ENCODE measurements at places on chromosomes 2 and 18.

- DNase-seq: peak; percentile 36
These were observed 238.6 kb downstream of the TWIST2 start for GRCh38 chr2:239086325-239087020.

DNA sequence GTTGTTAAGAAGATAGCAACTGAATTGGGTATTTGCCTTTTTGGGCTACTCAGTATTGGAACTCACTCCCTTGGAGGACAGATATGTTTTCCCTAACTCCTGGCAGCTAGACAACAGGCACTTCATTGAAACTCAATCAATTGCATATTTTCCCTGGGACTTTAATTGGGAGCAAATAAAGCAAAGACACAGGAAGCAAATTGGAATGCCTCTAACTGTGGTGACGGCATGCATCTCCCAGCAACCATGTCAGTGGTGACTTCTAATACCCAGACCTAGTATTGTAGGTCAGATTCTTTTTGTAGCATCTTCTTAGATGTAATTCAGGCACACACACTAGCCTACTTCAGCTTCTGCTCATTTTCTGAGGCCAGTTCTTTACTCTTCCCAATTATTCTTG is 164.2 kb upstream of the SETBP1 start:
- DNase-seq: no peak

DNA sequence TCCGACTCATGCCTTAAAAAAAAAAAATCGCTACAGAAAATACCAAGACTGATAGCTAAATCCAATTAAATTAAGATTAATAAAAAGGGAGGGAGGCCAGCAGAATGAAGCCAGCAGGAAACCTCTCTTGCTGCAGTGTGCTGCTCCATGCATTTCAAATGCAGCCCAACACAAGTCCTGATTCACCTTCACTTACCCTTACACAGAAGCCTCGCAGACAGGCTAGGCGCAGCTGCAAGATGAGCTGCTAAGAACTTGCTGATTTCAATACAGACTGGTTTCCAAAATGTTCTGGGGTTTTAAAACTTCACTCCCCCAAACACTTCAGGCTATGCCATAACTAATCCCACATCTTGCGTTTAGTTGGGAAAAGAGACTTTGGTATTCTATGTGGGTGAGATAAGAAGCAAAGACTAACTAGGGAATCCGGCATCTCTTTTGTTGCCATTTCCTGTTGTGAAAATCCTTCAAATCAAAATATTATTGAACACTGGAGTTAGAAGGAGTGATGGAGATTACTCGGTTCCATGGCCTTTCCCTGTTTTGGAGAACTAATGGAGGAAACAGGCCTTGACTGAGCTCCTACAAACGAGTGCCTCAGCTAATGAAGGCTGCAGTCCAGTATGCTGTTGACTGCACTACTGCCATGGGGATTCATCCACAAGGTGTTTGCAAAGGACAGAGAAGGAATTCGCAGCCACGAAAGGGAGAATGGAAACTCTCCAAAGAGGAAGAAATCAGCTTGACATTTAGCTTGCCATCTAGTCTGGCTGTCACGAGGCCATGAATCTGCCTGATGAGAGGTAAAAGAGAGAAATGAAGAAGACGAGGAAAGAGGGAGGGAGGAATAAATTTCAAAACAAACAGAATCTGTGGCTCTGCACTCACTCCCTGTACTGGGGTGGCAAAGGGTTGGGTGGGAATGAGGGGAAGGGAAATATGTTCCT is 67.3 kb downstream of the CLHC1 start:
- DNase-seq: peak; percentile 67

DNA sequence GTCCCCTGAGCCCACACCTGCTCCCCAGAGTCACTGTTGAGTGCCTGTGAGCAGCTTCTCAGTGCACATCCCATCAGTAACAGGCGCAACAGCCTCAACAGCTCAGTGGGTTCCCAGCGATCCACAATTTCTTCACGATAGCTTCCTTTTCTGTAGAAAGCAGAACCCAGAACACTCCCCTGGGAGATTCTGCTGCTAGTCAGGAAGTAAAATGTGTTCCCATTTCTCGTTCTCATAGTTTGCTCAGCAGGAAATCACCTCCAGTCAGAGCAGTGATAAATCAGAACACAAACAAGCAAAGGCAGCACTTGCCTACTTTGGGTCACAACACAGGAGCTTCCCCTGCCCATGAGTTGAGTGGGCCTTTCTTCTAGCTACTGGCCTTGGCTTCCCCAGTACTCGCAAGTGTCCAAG is 48.9 kb upstream of the ATG16L1 start:
- no peak for DNase-seq

- DNase-seq: no peak
These were observed 1328.7 kb upstream of the NXPH2 start for GRCh38 chr2:140108706-140109475.

- DNase-seq: no peak
These were observed 10.4 kb downstream of the ST8SIA3 start for GRCh38 chr18:57362714-57363113.

DNA sequence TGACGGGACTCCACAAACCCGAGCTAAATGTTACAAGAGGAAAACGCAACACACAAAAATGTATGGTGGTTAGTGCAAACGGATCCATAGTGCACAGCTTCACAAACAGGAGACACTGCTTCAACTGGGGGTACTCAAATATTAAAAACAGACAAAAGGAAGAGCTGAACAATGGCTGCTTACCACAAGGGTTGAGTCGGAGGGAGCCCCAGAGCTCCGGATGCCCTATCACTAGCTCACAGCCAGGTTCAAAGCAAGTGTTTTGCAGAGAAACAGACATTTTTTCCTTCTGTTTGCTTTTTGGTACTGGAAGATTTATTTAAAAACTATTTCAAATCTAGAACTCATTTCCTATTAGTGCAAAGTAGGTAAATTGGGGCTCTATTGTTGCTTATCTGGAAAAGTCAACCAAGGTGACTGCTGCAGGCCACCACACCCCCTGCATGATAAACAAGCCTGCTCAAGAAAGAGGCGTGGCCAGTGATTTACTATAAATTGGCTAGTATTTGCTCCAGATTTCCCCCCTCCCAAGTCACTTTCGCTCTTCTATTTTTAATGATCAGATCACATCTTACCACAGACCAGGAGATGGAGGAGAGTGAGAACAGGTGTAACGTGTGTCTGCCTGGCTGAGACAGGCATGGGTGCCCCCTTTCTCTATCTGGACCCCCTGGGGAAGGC is 46.5 kb downstream of the ZAP70 start:
- DNase-seq: no peak

GRCh38 chr2:3178578-3179031 is 199.0 kb downstream of the EIPR1 start:
- no peak for DNase-seq

GRCh38 chr2:14602309-14602708 is 30.2 kb upstream of the LRATD1 start:
- DNase-seq: no peak

- DNase-seq: no peak
These were observed 23.6 kb downstream of the ADD2 start for GRCh38 chr2:70744397-70744796.

DNA sequence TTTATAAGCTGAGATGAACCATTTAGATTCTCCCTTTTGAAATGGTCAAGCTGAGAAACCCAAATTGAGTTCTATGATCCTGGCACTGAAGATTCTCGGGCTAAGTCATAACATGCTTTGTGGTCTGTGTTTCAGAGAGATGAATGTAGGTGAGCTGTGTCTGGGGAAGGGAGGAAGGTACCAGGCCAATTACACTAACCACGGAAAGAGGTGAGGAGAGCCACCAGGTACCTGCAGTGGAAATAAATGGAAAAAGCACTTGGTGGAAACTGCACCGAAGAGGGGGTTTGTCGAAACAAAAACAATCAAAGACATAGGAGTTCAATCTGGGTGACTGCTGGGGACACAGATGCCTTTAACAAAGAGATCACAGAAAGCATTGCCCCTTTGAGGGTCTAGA is 963 bp upstream of the MRPL44 start:
- DNase-seq: no peak

DNA sequence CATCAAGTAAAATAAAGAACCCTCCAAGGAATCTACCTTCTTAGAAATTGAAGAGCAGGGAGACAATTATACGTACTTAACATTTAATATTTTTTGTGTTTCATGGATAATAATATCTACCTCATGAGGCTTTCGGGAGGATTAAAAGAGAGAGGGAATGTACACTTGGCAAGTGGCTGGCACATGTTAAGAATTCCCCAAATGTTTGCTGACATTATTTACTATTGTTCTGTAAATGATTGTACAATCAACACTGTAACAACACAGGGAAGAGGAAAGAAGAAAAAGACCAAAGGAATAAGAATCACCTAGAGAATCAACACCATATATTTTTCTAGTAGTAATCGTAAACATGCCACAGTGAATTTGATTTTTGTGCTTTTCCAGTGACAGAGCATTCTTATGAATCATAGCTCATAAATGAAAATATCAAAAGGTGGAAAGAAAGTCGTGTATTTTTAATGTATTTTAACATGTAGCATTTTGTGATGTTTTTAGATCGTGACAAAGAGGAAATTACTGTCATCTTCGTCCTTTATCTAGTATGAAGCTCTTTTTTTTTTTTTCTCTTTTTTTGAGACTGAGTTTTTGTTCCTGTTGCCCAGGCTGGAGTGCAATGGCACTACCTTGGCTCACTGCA is 67.3 kb downstream of the B3GNT2 start:
- no peak for DNase-seq

DNA sequence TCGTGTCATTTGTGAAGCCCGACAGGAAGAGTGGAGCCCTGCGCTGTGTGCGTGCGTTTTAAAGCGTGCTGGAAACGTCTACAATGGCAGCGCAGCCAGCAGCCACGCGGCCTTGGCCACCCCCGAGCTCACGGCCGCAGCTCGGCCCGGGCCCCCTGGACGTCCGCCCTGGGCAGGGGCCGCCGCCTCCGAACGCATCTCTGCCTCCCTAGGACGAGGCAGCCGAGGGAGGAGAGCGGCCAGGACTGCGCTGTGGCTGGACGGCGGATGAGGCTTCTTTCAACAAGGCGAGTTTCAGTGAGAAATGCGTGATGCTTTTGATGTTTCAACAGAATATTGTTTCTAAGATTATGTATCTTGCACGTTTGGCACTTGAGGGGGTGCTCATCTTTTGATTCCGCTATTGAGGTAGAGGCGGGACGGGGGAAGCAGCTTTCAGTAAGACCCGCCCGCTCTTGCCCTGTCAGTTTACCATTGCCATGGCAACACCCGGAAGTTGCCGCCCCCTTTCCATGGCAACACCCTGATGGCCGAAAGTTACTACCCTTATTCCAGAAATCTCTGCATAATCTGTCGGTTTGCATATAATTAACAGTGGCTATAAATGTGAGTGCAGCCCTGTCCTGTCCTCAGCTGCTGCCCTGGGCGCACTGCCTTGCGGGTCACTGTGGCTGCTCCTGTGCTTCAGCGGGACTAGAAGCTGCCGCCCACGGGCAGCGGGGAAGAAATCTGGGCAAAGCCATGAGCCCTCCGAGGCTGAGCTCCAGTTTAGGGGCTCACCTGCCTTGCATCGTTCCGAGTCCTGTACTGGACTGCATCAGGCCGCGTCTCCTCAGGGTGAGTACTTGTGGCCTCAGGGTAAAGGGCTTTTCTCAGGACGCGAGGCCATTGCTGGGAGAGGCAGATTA is 38.6 kb downstream of the ADNP2 start:
- peak; percentile 89 for DNase-seq

DNA sequence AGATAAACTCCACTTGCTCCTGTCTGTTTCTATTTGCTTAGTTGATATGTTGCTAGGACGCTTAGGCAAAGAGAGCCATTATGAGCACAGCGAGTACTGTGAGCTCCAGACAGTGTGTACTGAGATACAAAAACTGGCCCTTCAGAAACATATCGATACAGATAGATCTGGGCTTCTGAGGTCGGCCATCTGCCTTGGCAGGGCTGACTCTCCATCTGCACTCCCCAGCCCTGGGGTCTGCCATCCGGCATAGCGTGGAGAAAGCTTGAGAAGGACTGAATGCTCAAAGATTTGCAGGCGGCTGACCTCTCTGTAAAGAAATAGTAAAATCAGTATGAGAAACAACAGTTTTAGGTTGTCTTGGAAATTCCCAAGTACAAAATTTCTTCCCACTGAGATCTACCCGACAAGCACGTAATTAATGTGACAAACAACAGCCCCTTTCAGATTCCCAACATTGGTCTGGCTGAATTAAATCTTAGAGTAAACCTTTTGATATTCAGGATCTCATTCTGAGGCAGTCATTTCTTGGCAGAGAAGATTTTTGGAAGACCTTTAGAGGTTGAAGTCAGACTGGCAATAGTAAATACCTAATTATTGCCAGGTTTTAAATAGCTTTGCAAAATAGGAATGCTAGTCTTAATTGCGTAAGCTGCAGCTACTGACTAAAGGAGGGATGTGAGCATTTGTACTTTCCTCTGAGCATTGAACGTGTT is 127.4 kb downstream of the CHST9 start:
- DNase-seq: peak; percentile 62

DNA sequence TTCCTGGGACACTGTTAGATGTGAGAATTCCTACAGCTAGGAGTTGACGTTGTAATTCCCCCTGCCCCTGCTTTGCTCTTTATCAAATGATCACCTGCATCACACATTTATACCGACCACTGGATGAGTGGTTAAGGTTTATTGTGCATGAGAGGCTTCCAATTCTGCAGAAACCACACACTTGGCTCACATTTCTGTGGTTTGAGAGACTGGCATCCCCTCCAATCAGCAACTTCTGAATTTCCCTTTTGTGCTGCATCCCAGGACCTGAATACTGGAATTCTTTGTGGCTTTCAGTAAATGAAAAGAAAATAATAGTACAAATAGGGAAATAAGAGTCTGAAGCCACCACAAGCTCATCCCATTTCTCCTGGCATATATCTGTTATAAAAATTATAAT is 628.7 kb upstream of the PIK3C3 start:
- DNase-seq: no peak

DNA sequence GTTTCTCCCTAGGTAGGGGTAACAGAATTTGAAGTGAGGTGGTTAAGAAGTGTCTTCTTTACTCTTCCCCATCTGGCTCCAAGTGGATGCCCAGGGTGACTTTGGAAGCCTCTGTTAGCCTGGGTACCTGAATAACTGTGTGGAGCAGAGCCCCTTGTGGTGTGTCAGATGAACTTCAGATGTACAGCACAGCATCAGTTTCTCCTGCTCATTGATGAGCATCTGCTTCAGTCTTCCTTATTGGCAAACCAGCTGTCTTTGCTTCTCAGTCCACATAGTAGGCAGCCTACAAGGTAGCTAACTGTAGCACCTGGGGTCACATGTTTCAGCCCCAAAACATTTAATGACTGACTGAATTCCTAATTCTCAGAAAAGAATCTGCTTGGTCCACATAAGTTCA is 56.2 kb upstream of the ATP8B1 start:
- no peak for DNase-seq

GRCh38 chr2:69975853-69976462 is 14.5 kb upstream of the ASPRV1 start:
- DNase-seq: no peak

GRCh38 chr2:233974530-233975071 is 57.4 kb downstream of the TRPM8 start:
- peak; percentile 17 for DNase-seq
